ENCODE measurements at places on chromosomes 16 and 17. TPM values are rescaled to one million over a fixed set of nuclear protein-coding genes. Genes with fewer than 3 reads are reported as not detected.

DNA sequence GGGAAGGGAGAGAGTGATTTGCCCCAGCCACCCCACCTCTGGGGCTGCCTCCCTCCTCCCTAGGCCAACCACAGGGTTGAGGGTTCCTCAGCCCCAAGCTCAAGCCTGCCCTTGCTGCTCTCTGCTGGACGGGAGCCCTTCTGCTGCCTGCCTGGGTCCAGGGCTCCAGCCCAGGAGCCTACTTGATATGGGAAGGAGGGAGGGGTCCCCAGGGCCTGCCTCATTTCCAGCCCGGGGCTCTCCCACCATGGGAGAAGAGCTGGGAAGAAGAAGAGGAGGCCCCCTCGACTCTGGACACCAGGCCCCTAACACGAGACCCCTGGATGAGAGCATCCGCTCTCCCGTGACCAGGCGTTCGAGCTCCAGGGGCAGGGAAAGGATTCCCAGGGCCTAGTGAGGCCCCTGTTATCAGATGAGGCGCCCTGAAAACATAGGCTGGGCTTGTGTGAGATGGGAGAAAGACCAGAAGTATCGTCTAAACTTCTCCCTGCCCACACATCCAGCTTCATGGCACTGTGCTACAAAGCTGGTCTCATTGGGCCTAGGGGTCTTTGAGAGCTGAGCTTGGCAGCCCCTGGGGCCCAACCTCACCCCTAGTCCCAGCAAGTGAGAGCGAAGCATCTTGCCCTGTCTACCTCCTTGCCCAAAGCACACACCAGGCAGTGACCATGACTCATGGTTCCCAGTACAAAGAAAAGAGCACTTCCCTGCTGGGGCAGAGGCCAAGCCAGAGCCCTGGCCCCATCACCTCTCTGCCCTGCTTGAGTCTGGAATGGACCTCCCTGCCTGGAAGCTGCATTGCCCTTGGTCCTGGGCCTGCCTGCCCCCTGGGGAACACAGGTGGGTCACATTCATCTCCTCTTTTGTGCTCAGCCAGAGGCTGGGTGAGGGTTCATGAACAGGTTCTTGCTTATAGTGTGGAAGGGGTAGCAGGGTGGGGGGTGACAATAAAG lies 987 bp downstream of the SLC16A5 start:
- no peak for DNase-seq

Gene MGAT5B
- not detected for total RNA-seq

DNA sequence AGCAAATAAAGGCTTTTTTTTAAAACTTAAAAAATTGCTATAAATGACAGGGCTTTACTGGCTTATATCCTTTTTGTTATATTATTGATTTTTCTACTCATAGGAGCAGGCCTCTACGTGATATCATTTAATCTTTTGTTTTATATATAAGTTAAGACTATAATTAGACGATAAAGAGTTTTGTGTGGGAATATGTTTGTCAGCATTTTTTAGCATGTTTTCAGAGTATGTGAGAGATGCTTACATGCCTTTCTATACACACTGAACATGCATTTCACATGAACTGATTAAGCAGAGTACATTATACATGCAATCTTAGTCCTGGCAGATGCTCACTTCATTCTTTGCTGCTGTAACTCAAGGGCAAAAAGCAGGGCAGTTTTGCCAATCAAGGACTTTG lies 7.7 kb upstream of the KRT222 start:
- DNase-seq, result no peak

Gene SHCBP1
- 1.0 TPM for total RNA-seq

DNA sequence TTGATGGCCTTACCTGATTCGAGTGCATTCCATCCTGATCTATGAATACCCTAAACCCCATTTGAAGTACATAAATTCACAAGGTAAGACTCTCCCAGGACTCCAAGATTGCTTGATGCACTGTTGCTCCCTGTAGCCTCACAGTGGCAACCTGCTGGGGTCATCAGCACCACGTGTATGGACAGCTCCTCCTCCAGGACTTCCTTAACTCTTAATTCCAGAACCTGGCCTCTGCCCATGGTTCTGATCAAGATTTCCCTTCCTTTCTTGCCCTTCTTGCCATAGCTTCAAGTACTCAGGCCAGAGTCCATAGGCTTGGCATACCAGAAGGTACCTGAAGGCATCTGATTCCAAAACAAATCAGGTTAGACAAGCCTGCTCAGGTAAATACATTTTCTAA lies 34.0 kb upstream of the NLK start:
- no peak for DNase-seq

DNA sequence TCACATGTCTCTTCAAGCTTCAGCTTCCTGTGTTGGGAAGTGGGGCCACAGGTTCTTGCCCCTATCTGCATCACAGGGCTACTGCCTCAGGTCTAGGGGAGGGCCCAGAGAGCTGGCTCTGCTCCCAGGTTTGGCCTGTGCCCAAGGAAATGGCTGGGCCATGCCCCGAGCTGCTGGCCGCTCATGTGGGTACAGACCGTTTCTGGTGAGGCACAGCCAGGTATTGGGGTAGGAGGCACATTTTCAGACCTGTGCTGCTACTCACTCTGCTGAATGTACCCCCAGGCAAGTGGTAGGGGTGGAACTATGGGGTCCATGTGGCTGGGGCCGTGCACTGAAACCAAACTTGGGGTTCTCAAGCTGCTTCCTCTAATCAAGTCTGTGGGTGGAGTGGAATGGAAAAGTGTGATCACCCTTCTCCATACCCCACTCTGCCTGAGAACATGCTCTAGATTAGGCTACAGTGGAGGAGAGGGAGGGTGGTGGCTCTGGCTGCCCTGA lies 4.6 kb downstream of the GAS2L2 start:
- peak; percentile 28 for DNase-seq

- DNase-seq, result no peak
Observed at GRCh38 chr16:4327386-4328045, 11.6 kb downstream of the GLIS2 start.

GRCh38 chr16:86211800-86212199 lies 298.5 kb upstream of the FOXF1 start:
- no peak for DNase-seq

Gene HYDIN
- total RNA-seq, result 0.51 TPM

GRCh38 chr16:87782033-87782432 lies 16.2 kb upstream of the KLHDC4 start:
- DNase-seq, result no peak

DNA sequence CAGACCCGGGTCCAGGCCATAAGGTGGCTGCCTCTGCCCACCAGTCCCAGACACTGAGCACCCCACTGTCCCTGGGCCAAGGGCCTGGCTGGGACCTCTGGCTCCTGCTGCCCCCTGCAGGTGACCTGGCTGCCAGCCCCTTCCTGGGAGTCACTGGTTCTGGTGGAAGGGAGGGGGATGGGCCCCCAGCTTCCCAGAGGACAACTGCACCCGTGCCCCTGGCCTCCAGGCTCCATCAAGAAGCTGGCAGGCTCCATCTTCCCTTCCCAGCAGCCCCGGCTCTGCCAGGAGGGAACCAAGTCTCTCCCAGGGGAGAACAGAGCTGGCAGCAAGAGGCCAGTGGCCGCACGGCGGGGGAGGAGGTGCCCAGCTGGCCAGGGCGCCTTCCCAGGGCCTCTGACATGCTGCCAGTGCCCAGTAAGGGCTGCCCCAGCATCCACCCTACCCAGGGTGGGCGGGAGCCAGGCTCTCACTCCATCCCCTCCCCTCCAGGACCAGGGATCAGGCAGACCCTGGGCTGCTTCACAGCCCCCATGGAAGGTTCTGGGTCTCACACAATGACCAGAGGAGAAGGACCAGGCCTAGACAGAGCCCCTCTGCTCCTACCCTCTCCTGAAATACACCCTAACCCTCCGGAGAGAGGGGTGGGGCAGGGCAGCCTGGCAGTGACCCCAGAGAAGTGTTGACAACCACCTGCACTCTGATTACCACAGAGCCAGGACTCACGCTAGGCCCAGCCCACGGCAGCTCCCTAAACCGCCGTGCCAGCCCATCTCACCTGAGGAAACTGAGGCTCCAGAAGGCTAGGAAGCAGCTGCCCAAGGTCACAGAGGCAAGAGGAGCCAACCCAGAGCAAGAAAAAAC lies 3.6 kb downstream of the CLUH start:
- peak; percentile 87 for DNase-seq

Gene CA7
- not detected for total RNA-seq

Gene SP6
- total RNA-seq, result 0.19 TPM

GRCh38 chr16:47519546-47519945 lies 58.4 kb downstream of the PHKB start:
- DNase-seq, result no peak

- no peak for DNase-seq
Observed at GRCh38 chr16:89431630-89432029, 58.7 kb downstream of the ANKRD11 start.

GRCh38 chr17:52298881-52299280 lies 140.4 kb upstream of the CA10 start:
- DNase-seq, result no peak

Gene NKD1
- total RNA-seq, result 0.43 TPM

- no peak for DNase-seq
Observed at GRCh38 chr17:1002412-1002753, 5.5 kb downstream of the TIMM22 start.

DNA sequence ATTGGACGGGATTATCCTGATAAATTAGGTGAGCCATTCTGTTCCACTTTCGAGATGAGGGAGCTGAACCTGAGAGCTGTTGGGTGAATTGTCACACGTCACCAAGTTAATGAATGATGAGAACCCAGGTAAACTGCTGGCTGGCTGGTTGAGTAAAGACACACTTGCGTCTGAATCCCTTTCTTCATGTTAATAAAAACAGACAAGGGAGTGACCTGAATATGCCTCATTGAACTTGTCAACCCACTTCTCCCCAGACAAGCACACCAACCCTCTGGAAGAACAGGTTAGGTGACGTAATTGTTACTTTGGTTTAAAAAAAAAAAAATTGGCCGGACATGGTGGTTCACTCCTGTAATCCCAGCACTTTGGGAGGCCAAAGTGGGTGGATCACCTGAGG lies 400.9 kb upstream of the CDH5 start:
- DNase-seq, result no peak

DNA sequence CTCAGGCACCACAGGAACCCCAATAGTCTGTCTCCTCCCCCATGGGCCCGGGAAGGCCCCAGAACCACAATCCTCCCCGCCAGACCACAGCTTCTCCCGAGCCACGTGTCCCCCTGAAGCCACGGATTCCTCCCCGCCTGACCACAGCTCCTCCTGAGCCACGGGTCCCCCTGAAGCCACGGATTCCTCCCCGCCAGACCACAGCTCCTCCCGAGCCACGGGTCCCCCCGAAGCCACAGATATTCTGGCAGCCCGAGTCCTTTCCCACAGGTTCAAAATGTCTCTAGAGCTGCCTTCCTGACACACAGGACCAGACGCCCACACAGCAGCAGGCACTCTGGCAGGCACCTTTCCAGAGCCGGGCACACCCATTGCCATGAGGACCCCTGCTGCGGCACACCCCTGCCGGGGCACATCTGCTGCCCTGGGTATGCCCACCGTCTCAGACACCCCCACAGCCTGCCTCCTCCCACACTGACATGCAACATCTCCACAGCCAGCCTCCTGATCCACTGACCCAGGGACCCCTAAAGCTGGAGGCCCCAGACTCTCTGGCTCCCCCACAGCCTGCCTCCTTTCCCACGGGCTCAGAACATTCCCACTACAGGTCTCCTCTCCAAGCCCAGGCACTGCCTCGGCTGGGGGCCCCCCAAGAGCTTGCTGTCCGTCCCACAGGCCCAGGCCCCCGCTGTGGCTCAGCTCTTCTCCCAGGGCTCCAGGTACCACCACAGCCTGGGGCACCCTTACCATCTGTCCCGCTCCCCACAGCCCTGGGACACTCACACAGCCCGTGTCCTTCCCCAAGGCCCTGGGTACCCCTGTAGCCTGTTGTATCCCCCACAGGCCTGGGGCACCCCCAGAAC lies 2.2 kb downstream of the KIAA0753 start:
- peak; percentile 67 for DNase-seq
